Glutamatergic neuron (in vitro differentiated cells): ENCODE measurements at places on chromosomes 13 and 19. TPM values are rescaled to one million over a fixed set of nuclear protein-coding genes. Genes with fewer than 3 reads are reported as not detected.
A peak's percentile ranks its signal among the peaks of the same experiment; 100 is the strongest.

SYNE4 gene
- 2.0 TPM for total RNA-seq

DNA sequence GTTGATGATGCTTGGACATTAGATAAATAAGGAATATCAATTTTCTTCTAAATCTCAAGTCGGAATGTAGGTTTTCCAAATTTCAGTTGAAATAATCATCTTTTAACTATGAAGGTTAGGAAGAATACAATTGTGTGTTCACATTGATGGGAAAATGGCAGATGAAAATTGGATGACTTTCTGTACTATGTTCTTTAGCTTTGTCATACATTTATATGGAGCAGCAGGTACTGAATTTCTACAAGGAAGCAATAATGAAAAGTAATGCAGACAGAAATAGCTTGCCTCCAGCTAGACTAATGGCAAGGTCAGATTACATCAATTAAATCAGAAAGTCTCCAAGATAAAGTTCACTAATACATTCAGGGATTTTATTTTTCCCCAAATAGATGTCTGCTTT, 1423.7 kb upstream of the PCDH20 start:
- no peak overlapping the region for H3K4me3 ChIP-seq
- H3K36me3 ChIP-seq, result no peaks in the 10 kb centered on the region
- H3K27me3 ChIP-seq, result no peaks in the 10 kb centered on the region
- peaks cover 3% of the 10 kb centered on the region for H3K4me1 ChIP-seq
- no peak overlapping the region for H3K27ac ChIP-seq

- H3K4me3 ChIP-seq, result no peak overlapping the region
- peaks cover 5% of the 10 kb centered on the region for H3K36me3 ChIP-seq
- H3K27me3 ChIP-seq, result peaks cover 6% of the 10 kb centered on the region
- no peak overlapping the region for H3K27ac ChIP-seq
Measured at GRCh38 chr19:19356500-19356899, 35.9 kb downstream of the MAU2 start.

GRCh38 chr19:4492337-4493103, 20.4 kb downstream of the HDGFL2 start:
- DNase-seq, result no peak
- H3K36me3 ChIP-seq, result peaks cover 5% of the 10 kb centered on the region
- no peak overlapping the region for H3K4me3 ChIP-seq
- no peaks in the 10 kb centered on the region for H3K4me1 ChIP-seq

- no peak for DNase-seq
- H3K36me3 ChIP-seq, result peaks cover 13% of the 10 kb centered on the region
- no peak overlapping the region for H3K4me3 ChIP-seq
- H3K27ac ChIP-seq, result no peak overlapping the region
- no peaks in the 10 kb centered on the region for H3K4me1 ChIP-seq
Measured at GRCh38 chr19:51830274-51830673, 35.3 kb downstream of the FPR3 start.

GRCh38 chr19:12733369-12734214, 892 bp downstream of the TRIR start:
- no peaks in the 10 kb centered on the region for H3K36me3 ChIP-seq
- H3K4me1 ChIP-seq, result peaks cover 24% of the 10 kb centered on the region
- H3K4me3 ChIP-seq, result peak overlapping the region; percentile 98
- peaks cover 16% of the 10 kb centered on the region for H3K27me3 ChIP-seq
- peak overlapping the region; percentile 92 for H3K27ac ChIP-seq
- no peak for DNase-seq

GRCh38 chr13:66657165-66657881, 572.8 kb downstream of the PCDH9 start:
- peaks cover 10% of the 10 kb centered on the region for H3K36me3 ChIP-seq
- H3K4me1 ChIP-seq, result peaks cover 19% of the 10 kb centered on the region

FUT2 gene
- 0.22 TPM for total RNA-seq

DNA sequence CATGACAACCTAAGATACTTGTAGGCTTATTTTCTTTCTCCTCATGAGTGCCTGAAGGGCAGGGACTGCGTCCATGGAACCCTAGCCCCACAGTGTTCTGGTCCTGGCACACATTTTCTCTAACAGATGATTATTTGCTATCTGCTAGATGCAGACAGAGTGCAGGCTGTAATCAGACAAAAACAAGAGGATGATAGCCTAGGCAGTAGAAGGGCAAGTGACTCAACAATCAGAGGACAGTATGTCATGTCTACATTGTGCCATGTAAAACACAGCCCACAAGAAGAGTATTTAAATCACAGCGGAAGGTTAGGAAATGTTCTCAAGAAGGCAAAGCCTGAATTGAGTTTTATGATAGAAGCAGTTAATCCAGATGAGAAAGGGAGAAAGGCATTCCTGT, 29.3 kb downstream of the MIPEP start:
- no peaks in the 10 kb centered on the region for H3K27me3 ChIP-seq
- peaks cover 14% of the 10 kb centered on the region for H3K4me1 ChIP-seq
- H3K4me3 ChIP-seq, result no peak overlapping the region
- H3K27ac ChIP-seq, result no peak overlapping the region

ZNF296 gene
- 6.3 TPM for total RNA-seq

DNA sequence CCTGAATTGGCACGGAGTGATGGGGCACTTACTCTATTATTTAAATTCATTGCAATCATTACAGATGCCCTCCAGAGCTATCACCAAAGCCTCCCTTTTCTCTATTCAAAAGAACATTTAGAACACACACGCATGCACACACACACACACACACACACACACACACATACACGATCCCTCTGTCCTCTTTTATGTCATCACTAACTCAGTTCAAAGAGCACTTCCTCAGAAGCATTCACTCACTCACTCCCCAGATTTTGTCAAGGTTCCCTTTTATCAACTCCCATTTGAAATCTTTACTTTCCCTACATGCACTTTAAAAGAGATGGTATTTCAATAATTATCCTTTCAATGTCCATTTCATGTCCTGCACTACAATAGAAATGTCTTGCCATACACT, 22.4 kb upstream of the IGFL4 start:
- no peaks in the 10 kb centered on the region for H3K4me1 ChIP-seq
- no peak overlapping the region for H3K27ac ChIP-seq
- no peak overlapping the region for H3K4me3 ChIP-seq
- H3K36me3 ChIP-seq, result peaks cover 9% of the 10 kb centered on the region
- DNase-seq, result no peak

NLRP11 gene
- 0.34 TPM for total RNA-seq

TUBA3C gene
- not detected for total RNA-seq

DNA sequence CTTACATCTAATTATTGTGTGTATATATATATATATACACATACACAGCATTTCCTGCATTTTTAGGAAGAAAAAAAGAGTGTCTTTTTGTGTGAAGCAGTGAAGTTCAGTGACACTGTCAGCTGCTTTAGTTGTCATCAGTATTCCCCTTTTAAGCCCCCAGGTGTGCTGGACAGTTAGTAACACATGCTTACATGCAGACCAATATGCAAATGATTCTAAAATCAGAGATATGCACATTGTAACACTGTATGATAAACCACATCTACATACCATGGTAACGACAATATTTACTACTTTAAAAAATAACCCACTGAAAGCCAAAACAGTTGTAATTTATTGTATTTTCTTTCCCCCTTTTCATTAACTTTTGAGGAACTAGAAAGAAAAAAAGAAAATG, 16.8 kb downstream of the LHFPL6 start:
- DNase-seq, result no peak
- no peak overlapping the region for H3K4me3 ChIP-seq
- no peaks in the 10 kb centered on the region for H3K36me3 ChIP-seq

DNA sequence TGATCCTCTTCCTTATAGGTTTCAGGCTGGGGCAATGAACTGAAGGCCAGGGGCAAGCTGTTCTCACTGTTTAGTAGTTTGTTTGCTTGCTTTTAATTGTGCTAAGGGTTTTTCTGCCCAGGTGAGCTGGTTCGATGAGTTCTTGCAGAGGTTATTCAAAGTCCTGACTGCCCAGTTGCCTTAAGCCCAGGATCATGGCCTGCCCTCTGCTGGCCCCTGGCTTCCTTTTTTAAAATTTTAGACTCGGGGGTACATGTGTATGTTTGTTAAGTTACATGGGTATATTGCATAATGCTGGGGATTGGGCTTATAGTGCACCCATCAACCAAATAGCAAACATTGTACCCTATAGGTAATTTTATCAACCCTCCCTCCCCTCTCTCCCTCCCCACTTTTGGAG, 65.7 kb downstream of the ZNF536 start:
- H3K4me3 ChIP-seq, result no peak overlapping the region
- H3K36me3 ChIP-seq, result peaks cover 15% of the 10 kb centered on the region
- H3K4me1 ChIP-seq, result peaks cover 14% of the 10 kb centered on the region

DNA sequence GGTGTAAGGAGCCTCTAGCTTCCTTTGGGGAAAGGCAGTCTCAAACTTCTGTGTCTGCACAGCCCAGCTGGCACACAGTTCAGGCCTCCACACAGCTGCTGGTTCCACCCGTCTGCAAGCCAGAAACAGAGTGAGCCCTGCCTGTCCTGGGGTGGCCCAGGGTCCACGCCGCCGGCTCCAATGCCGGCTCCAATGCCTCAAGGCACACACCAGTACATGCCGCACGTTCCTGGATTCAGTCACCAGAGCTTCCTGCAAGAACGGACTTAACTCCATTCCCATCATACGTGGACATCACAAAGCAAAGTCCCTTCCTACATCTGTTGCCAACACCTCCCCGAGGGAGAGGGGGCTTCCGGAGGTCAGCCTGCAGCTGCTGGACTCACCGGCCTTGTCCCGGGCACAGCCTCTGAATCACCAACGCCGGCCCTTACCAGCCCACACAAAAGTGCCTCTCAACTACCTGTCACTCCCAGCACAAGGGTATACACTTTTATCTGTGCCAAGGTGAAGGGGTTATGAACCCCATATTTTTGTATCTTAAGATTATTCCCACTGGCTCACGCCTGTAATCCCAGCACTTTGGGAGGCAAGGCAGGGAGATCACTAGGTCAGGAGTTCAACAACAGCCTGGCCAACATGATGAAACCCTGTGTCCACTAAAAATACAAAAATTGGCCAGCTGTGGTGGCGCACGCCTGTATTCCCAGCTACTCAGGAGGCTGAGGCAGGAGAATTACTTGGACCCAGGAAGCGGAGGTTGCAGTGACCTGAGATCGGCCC, 8.5 kb downstream of the SH3GL1 start:
- H3K27ac ChIP-seq, result no peak overlapping the region
- H3K4me3 ChIP-seq, result no peak overlapping the region
- no peaks in the 10 kb centered on the region for H3K36me3 ChIP-seq
- peaks cover 6% of the 10 kb centered on the region for H3K27me3 ChIP-seq
- no peak for DNase-seq

DNA sequence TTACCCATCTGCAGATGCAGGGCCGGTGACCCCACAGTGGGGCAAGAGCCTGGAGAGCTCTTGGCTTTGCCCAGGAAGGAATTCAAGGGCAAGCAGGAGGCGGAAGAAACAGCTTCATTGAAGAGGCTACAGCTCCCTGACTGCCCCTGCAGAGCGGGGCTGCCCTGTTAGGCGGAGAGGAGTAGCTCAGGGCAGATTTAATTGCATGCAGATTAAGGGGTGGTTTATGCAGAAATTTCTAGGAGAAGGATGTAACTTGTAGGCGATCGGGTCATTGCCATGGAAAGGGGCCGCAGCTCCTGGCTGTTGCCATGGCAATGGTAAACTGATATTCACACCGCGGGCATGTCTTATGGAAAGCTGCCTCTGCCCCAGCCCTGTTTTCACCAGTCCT, 94.1 kb downstream of the ATP11A start:
- H3K4me1 ChIP-seq, result peaks cover 23% of the 10 kb centered on the region
- no peak overlapping the region for H3K27ac ChIP-seq
- H3K4me3 ChIP-seq, result no peak overlapping the region
- H3K36me3 ChIP-seq, result peaks cover 4% of the 10 kb centered on the region
- H3K27me3 ChIP-seq, result peaks cover 2% of the 10 kb centered on the region

SYT5 gene
- total RNA-seq, result 23.7 TPM

DNA sequence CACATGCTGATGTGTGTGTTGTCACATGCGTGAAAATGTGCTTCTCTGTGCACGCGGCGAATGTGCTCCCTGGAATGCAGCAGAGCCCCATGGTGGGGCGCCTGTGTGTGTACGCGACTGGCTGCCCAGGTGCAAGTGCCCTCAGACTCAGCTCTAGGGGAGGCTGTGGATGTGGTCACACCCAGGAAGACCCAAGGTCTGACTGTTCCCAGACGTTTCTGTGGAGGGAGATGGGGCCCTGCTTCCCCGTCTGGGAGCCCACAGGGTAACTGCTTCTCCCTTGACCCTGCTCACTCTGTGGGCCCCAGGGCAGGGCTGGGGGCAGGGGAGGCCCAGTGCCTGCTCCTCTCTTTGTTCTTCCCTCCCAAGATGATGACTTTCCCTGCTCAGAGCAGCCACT, 7.9 kb upstream of the UQCR11 start:
- no peak overlapping the region for H3K4me3 ChIP-seq
- peaks cover 21% of the 10 kb centered on the region for H3K27me3 ChIP-seq
- H3K27ac ChIP-seq, result no peak overlapping the region

- no peak for DNase-seq
- H3K27me3 ChIP-seq, result peaks cover 19% of the 10 kb centered on the region
- no peak overlapping the region for H3K27ac ChIP-seq
Measured at GRCh38 chr19:44894052-44894400, 3.0 kb downstream of the TOMM40 start.

GRCh38 chr13:26760832-26761582, 421 bp upstream of the GPR12 start:
- H3K4me1 ChIP-seq, result peaks cover 3% of the 10 kb centered on the region
- no peak overlapping the region for H3K27ac ChIP-seq
- DNase-seq, result peak; percentile 48

DNA sequence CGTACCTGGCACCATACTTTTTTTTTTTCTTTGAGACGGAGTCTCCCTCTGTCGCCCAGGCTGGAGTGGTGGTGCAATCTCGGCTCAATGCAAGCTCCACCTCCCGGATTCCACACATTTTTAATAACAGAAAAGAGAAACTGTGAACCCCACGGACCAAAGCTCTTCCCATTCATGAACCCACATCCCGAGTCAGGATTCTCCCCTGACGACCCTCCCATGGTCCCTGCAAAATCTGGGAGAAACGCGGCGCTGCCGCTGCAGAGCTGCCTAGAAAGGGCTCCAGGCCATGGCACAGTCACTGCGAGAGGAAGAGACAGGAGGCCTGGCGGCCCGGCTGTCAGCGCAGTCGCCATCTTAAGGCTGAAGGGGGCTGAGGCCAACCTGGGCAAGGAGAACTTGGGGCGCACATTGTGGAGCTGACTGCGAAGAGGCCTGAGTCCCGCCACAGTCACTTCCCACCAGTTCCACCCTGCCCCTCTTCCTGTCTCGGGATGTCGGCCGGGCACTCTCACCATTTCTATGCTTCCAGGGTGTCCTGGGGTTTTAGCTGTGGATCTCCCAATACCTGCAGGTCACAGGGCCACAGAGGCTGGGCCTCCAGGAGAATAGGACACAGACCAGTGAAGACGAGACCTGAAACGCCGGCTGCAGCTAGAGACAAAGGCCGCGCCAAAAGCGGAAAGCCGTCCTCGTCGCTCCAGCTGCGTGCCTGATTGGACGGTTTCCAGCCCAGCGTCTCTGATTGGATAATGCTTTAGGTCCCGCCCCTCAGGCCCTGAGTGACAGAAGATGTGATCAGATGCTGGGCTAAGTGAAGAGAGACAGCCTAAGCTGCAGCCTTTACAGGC, 71.0 kb downstream of the ZNF486 start:
- peaks cover 4% of the 10 kb centered on the region for H3K27me3 ChIP-seq
- no peaks in the 10 kb centered on the region for H3K36me3 ChIP-seq
- H3K4me1 ChIP-seq, result peaks cover 18% of the 10 kb centered on the region
- peak overlapping the region; percentile 99 for H3K4me3 ChIP-seq
- peak overlapping the region; percentile 100 for H3K27ac ChIP-seq

NOTCH3 gene
- 3.6 TPM for total RNA-seq
